ENCODE measurements at places on chromosomes 4 and X. TPM values are rescaled to one million over a fixed set of nuclear protein-coding genes. Genes with fewer than 3 reads are reported as not detected.

Gene MGAT4D
- not detected for total RNA-seq

Gene GPRIN3
- total RNA-seq = 3.2 TPM

Gene DRD5
- total RNA-seq = 0.24 TPM

Gene NUDT6
- 4.4 TPM for total RNA-seq

GRCh38 chrX:129649268-129650182 lies 5.2 kb downstream of the APLN start:
- H3K36me3 ChIP-seq = no peaks in the 10 kb centered on the region

DNA sequence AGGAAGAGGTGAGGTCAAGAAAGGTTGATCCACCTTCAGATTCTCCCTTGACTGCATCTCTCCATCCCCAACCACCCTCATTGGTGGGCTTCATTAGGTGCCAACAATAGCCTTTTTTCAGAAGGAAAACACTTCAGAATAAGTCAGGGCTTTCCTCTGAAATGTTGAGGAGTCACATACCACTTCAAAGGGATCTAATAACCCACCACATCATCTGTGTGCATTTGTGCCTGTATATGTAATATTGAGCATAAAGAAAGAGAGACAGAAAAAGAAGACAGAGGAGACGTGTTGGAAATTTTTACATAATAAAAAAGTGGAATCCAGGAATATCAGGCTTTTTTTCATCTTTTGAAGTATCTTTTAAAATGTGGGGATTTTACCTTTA lies 209.1 kb upstream of the SLC7A11 start:
- H3K36me3 ChIP-seq = no peaks in the 10 kb centered on the region
- no peak for DNase-seq
- no peaks in the 10 kb centered on the region for H3K27me3 ChIP-seq
- no peak overlapping the region for H3K4me3 ChIP-seq
- peaks cover 6% of the 10 kb centered on the region for H3K4me1 ChIP-seq

DNA sequence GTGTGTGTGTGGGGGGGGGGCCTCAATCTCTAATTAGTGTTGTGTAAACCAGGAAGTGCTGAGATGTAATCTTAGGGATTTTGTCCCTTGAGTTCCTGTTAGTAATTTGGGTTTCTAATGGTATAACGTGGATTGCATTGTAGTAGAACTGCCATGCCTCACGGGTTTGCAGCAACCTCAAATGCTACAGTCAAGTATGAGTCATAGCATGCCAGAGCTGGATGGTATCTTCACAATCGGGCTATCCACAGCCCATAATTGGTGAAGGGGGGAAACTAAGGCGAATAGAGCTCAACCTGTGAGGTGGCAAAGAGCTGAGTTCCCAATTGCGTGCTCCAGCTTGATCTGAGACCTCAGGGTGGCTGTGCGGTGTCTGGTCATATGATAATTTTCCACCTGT lies 2.2 kb upstream of the FMR1NB start:
- H3K27ac ChIP-seq = no peak overlapping the region
- H3K4me3 ChIP-seq = no peak overlapping the region
- no peaks in the 10 kb centered on the region for H3K4me1 ChIP-seq
- no peaks in the 10 kb centered on the region for H3K27me3 ChIP-seq

DNA sequence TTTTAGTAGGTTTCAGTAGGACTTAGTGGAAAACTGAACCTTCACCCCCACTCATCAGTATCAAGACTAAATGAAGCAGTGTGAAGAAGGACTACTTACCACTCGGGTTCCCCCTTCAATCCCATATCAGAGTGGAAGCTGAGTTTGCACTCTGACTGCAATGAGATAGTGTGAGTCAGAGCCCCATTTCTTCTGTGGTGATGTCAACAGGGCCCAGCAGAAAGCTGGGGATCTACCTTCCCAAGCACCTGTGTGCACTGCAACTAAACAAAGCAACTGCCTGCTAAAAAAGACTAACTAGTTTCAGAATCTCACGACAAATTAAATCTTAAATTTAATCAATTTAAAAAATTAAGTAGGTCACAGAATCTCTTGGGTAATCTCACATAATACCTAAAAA lies 1837.0 kb upstream of the PCDH7 start:
- no peak overlapping the region for H3K4me3 ChIP-seq
- DNase-seq = no peak
- no peak overlapping the region for H3K27ac ChIP-seq
- no peaks in the 10 kb centered on the region for H3K27me3 ChIP-seq
- H3K4me1 ChIP-seq = peaks cover 5% of the 10 kb centered on the region
- no peaks in the 10 kb centered on the region for H3K36me3 ChIP-seq

DNA sequence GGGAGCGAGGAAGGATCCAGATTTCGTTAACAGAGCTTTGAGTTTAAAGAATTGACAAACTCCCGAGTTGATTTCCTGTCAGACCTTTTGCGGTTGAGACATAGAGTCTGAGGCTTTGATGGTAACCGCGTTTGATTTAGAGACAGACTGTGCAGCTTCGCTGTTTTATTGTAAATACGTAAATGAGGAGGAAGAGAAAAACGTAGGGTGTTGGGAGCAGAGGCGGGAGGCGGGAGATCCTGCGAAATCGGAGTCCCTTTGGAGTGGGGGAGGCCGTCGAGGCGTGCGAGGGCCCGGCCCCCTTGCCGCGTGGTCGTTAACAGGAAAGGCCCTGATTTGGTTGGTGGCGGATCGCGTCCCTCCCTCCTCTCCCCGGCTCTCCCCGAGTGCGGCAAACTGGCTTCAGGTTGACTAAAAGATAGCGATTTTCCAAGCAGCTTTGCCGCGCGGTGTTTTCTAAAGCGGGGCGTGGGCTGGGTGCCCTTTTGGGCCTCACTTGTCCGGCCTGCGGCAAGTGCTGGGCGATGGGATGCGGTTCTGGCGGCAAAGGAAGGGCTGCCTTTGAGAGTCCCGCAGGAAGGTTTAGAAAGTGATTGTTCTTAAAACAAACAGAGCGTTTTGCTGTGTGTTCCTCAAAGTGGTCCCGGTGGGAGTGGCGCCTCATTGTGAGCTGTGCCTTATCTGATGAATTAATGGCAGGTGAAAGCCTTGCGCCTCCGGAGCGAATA lies 857 bp downstream of the SCML1 start:
- H3K27me3 ChIP-seq = peaks cover 24% of the 10 kb centered on the region
- peak; percentile 46 for DNase-seq
- H3K4me1 ChIP-seq = no peaks in the 10 kb centered on the region
- H3K4me3 ChIP-seq = peak overlapping the region; percentile 62
- H3K36me3 ChIP-seq = no peaks in the 10 kb centered on the region

DNA sequence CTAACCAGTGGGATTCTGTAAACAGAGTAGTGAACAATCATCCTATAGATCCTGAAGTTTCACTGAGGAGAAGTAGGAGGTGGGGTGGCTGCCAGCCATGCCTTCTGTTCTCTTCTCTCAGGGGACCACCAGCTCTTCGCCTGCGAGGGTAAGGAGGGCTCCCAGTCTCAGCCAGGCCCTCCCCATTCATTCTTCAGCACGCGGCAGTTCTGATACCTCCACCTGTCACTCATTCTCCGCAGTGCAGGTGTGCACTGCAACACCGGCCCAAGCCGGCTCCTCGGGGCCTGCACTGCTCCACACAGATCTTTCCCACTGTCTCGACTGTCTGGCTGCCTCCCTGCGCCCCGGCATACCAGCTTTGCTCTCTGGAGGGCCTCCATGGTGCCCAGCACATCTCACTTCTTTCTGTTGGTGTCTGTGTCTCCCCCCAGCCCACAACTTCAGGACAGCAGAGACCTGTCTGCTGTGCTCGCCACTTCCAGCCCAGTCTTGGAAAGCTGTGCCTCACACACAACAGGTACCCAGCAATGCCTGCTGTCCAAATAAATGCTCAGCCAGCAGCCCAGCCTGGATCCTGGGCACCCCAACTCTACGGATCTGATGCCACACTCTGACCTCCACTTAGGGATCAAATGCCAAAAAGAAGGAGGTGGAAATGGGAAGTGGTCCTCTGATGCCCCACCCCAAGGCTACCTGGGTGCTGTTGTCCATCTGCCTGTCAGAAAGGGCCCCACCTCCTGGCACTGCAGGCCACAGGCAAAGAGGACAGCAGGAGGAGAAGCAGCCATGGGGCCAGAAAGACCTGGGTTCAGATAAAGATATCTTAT lies 29.0 kb downstream of the ACOX3 start:
- H3K36me3 ChIP-seq = no peaks in the 10 kb centered on the region
- H3K27me3 ChIP-seq = no peaks in the 10 kb centered on the region
- no peak overlapping the region for H3K4me3 ChIP-seq
- no peaks in the 10 kb centered on the region for H3K4me1 ChIP-seq
- H3K27ac ChIP-seq = no peak overlapping the region
- DNase-seq = no peak

GRCh38 chr4:66946761-66947160 lies 598.5 kb downstream of the CENPC start:
- no peaks in the 10 kb centered on the region for H3K27me3 ChIP-seq
- no peak overlapping the region for H3K27ac ChIP-seq
- DNase-seq = no peak
- no peak overlapping the region for H3K4me3 ChIP-seq

All from GM23338 (cell line).